ENCODE measurements at places on chromosomes 2 and 18.

DNA sequence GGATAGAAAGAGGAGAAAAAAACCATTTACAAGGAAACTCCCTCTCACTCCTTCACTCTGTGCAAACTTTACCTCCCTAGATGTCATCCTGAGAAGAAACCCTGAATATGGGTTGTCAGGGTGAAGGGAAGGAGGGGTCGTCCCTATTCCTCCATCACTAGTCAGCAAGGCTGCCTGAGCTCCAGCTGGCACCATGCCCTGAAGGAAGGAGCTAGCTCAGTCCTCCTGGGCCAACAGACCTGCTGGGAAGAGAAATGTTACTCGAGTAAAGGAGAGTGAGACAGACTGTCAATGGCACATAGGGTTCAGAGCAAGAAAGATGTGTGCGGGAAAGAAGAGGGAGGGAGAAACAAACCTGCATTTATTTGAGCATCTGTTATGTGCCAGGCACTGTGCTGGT, 18.3 kb upstream of the EPAS1 start:
- DNase-seq: no peak

GRCh38 chr18:44409071-44409470, 271.6 kb upstream of the SETBP1 start:
- no peak for DNase-seq

DNA sequence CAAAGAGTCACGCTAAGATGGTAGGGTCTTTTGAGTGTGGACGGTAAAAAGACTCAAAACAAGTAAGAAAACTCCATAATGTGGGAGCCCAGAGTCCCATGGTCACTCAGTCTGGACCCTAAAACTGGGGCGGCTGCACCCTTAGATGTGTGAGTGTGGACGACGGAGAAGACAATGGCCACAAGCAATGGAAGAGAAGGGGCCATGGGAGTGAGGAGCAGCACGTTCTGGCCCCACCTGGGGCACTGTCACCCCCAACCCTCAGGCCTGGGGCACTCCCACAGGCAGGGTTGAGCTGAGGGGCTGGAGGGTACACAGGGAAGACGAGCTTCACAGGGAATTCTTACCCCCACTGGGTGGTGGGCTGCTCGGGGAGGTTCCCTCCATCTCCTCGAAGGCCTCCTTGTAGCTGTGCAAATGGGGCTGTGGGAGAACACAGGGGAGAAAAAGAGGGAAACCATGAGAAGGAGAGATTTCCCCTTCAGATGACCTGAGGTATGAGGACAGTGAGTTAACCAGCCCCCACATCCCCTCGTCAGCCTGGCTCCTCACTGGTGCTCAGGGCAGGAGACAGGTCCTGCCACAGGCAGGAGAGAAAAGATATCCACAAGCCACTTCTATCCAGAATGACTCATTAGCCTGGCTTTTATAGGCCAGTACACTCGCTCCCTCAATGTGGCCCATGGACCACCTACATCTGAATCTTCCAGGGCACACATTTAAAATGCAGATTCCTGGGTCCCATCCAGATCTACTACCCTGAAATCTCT, 167.9 kb downstream of the TNS1 start:
- no peak for DNase-seq

GRCh38 chr18:48338915-48339314, 70.3 kb downstream of the ZBTB7C start:
- no peak for DNase-seq

DNA sequence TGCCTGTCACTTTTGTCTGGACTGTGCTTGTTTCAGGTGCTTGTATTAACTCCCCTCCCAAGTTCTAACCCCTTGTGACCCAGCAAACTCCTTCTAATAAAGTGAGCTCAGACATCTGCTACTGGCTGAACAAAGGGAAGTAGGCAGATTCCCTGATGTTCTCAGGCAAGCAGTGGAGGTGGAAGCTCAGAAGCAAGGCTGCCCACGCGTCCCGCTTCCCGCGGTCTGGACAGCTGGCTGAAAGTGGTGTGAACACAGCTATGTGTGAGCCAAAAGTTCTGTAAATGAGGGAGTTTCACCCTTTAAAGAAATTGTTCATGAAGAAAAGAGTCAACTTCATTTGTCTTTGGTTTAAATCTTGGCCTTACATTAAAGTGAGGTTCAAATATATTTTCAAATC, 40.0 kb downstream of the NAPG start:
- no peak for DNase-seq

GRCh38 chr18:62186499-62186773, 420 bp downstream of the PIGN start:
- no peak for DNase-seq
